Activated naive CD8-positive, alpha-beta T cell treated with anti-CD3 and anti-CD28 coated beads, Interleukin-2, amount 10 ng/mL, durations not matched to agents 7 days and 5 days (primary cell): ENCODE measurements at places on chromosomes 7 and 10. TPM values are rescaled to one million over a fixed set of nuclear protein-coding genes. Genes with fewer than 3 reads are reported as not detected.

DNA sequence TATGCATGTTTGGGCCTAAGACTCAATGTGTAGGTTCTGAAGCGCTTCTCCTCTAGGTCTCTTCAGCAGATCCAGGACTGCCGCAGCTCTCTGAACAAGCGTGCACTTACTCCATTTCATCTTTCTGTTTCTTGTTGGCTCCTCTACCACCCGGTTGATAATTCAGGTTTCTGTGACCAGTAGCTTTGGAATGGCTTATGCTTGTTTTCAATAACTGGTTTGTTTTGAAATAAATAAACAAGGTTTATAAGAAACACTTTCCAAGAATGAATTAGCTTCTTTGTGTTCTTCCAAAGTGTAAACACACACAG, 1.5 kb downstream of the MDFIC start:
- DNase-seq: no peak
- peak overlapping the region; percentile 98 for H3K4me3 ChIP-seq
- peaks cover 11% of the 10 kb centered on the region for H3K36me3 ChIP-seq
- H3K27ac ChIP-seq: peak overlapping the region; percentile 96

DNA sequence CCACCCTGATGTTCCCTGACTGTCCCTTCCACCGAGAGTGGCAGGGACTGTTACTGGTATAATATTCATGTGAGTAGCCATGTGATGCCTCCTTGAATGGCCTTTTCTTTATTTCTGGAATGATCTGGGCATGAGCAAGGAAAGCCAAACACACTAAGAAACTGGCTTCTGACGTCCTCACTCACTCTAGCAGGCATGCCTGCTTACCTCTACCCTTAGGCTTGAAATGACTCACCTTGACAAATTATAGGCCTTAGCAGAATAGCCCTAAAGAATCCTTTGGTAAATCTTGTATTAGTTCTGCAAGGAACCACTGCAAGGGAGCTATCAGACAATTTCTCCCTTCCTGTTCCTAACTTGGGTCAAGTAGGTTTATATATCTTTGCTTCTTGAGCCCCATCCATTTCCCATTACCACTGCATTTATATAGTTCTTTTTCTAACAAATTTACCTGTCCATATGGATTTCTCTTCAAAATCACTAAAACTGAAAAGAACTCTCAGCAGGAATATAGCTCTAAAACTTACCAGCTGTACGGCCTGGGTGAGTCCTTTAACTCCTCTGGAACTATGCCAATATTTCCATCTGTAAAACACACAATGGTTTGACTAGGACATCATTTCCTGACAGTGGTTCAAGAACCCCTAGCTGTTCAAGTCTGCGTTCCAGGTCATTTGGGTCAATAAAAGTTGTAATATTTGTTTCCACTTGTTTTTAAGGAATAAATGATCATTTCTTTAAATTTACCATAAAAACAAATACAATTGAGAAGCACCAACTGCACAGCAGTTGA, 13.0 kb upstream of the NDUFA5 start:
- H3K36me3 ChIP-seq: no peaks in the 10 kb centered on the region
- peaks cover 16% of the 10 kb centered on the region for H3K27me3 ChIP-seq
- no peak for DNase-seq
- no peak overlapping the region for H3K4me3 ChIP-seq
- no peak overlapping the region for H3K27ac ChIP-seq
- no peaks in the 10 kb centered on the region for H3K4me1 ChIP-seq

DNA sequence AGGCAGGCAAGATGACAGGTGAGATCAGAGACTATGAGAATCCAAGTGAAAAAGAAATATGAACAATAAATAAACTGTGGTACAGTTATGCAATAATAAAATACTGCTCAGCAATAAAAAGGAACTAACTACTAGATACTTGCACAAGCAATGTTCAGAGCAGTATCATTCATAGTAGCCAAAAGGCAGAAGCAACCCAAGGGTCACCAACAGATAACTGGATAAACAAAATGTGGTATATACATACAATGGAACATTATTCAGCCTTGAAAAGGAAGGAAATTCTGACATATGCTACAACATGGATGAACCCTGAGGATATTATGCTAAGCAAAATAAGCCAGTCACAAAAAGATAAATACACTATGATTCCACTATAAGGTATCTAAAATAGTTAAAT, 76.9 kb upstream of the KCNIP2 start:
- H3K4me3 ChIP-seq: no peak overlapping the region
- no peaks in the 10 kb centered on the region for H3K27me3 ChIP-seq
- peaks cover 8% of the 10 kb centered on the region for H3K4me1 ChIP-seq
- H3K27ac ChIP-seq: no peak overlapping the region
- H3K36me3 ChIP-seq: peaks cover 6% of the 10 kb centered on the region

DNA sequence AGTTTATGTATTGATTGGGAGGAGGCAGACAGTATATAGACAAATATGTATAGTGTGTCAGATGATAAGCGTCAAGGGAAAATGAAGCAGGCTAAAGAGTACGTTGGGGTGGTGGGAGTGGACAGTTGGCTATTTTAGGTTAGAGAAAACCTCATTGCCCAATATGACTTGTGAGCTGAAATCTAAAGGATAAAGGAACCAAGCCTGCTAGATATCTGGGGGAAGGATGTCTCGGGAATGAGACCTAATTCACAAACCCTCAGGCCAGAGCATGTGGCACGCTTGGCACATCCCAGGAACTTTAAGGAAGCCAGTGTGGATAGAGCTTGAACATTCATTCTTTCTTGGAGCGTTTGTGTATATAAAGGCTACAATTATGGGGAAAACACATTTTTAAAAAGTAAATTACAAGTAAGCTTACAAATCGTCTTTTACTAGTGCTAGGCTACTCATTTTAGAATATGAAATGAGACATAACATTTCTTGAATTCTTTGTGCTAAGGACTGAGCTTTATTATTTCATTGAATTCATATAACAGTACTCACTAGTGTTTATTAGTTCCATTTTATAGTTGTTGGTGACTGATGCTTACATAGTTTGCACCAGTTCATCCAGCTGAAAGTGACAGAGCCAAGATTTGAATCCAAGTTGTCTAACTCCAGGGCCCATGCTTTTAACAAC, 9.7 kb downstream of the FHIP2A start:
- H3K27me3 ChIP-seq: no peaks in the 10 kb centered on the region
- H3K27ac ChIP-seq: no peak overlapping the region
- no peak overlapping the region for H3K4me3 ChIP-seq
- H3K36me3 ChIP-seq: peaks cover 9% of the 10 kb centered on the region

DNA sequence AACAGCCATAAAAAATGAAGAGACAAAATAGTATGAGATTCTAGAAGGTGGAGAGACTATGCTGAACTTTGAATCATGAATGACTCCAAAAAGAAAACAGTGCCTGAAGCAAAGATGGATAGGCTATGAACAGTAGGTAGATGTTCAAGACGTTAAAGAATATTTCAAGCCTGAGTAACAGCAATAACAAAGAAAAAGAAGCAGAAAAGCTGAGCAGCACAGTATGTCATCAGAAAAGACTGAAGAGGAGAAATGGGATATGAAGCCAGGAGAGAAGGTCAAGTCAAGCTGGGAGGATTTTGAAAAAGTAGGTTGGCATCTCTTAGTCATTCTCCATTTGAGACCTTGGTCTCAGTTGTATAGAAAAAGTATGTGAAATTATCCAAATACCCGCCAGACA, 484.4 kb downstream of the SORCS1 start:
- no peak overlapping the region for H3K27ac ChIP-seq
- DNase-seq: no peak
- H3K4me3 ChIP-seq: no peak overlapping the region
- H3K36me3 ChIP-seq: no peaks in the 10 kb centered on the region

DNA sequence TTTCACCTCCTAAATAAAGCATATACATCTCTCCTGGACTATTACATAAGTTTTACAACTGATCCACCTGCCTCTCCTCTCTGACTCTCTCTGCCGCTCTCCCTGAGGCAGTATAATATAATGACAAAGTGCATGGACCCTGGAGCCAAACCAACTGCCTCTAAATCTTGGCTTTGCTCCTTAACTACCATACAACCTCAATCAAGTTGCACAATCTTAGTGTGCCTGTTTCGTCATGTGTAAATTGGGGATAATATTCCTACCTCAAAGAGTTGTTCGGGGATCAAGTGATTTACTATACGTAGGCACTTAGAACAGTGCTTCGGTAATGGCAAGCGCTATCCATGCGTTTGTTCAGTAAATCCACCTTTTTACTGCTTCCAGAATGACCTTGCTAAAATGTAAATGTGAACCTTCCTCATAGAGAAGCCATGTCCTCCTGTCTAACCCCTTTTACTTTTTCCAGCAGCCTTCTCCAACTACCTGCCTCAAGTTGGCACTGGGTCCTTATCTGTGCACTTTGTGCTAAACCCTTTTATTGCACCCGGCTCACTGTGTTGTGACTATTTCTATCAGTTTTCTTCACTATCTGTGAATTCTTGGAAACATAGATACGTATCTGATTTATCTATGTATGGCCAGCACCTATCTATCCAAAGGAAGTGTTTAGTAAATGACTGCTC, 30.6 kb upstream of the DLD start:
- no peaks in the 10 kb centered on the region for H3K27me3 ChIP-seq
- no peak for DNase-seq
- H3K4me1 ChIP-seq: peaks cover 21% of the 10 kb centered on the region
- H3K4me3 ChIP-seq: no peak overlapping the region
- H3K27ac ChIP-seq: no peak overlapping the region

- H3K4me1 ChIP-seq: no peaks in the 10 kb centered on the region
- H3K27me3 ChIP-seq: peaks cover 25% of the 10 kb centered on the region
- H3K4me3 ChIP-seq: no peak overlapping the region
- DNase-seq: no peak
- no peaks in the 10 kb centered on the region for H3K36me3 ChIP-seq
These were observed 224.1 kb downstream of the SLC25A13 start for GRCh38 chr7:96097835-96098234.

DNA sequence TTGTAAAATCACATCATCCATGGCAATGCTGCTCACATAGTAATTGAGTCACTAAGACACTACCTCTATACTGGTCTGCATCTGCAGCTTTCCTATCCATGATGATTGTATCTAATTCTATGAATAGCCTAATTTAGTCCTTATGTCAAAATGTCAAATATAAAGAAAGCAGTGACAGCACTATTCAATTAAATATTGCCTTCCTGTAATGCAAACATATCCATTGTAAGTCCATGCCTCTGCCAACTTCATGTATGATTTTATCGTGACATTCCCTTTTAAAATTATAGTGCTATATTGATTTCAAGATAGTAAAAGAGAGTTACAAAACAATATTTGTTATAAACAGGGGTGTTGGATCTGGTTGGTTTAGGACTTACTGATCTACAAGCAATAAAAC, 4.8 kb upstream of the SGPL1 start:
- DNase-seq: no peak
- H3K4me3 ChIP-seq: no peak overlapping the region
- H3K36me3 ChIP-seq: no peaks in the 10 kb centered on the region
- H3K27ac ChIP-seq: no peak overlapping the region
- peaks cover 6% of the 10 kb centered on the region for H3K27me3 ChIP-seq

- H3K4me3 ChIP-seq: no peak overlapping the region
- H3K4me1 ChIP-seq: peaks cover 1% of the 10 kb centered on the region
- H3K27me3 ChIP-seq: peaks cover 18% of the 10 kb centered on the region
- DNase-seq: no peak
- peaks cover 3% of the 10 kb centered on the region for H3K36me3 ChIP-seq
- H3K27ac ChIP-seq: no peak overlapping the region
These were observed 199.9 kb downstream of the ARHGAP12 start for GRCh38 chr10:31728698-31729224.

DNA sequence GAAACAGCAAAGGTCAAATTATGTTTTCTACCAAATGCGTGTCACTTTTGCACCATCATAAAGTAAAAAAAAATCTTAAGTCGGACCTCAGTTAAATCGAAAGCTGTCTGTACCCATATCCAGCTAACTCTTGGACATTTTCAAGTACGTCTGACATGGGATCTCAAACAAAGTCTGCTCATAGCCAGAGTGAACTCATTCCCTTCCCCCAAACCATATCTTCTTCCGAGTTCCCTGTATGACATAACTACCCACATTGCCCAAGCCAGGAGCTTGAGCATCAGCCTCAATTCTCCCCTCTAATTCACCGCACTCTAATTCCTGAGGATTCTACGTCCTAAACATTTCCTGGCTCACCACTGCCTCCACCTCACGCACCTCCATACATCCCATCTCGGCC, 44.8 kb upstream of the TARP start:
- peaks cover 31% of the 10 kb centered on the region for H3K4me1 ChIP-seq
- H3K27ac ChIP-seq: peak overlapping the region; percentile 89
- no peak for DNase-seq
- no peaks in the 10 kb centered on the region for H3K27me3 ChIP-seq
- no peaks in the 10 kb centered on the region for H3K36me3 ChIP-seq
- peak overlapping the region; percentile 74 for H3K4me3 ChIP-seq

The ATXN7L1 gene
- 15.2 TPM for total RNA-seq

The EVX1 gene
- not detected for total RNA-seq

The PNLIPRP1 gene
- not detected for total RNA-seq
